ENCODE measurements at places on chromosomes 5 and 9. TPM values are rescaled to one million over a fixed set of nuclear protein-coding genes. Genes with fewer than 3 reads are reported as not detected.

GRCh38 chr5:112113565-112113964 is 305.5 kb downstream of the EPB41L4A start:
- DNase-seq, result no peak

DNA sequence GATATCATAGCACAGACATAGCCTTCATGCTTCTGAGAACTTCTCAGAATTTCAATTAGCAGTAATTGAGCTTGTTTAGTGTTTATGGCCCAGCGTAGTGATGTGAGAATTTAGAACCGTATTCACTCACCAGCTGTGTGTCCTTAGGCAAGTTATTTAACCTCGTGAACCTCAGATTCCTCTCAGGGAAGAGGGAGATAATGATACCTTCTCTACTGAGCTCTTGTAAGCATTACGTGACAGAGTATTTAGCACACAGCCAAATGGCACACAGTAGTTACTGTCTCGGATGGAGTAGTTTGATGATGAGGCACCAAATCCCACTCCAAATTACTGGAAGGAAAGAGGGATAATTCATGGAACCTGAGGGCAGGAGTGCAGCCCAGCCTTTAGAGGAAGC is 429.3 kb downstream of the CCDC171 start:
- no peak for DNase-seq

DNA sequence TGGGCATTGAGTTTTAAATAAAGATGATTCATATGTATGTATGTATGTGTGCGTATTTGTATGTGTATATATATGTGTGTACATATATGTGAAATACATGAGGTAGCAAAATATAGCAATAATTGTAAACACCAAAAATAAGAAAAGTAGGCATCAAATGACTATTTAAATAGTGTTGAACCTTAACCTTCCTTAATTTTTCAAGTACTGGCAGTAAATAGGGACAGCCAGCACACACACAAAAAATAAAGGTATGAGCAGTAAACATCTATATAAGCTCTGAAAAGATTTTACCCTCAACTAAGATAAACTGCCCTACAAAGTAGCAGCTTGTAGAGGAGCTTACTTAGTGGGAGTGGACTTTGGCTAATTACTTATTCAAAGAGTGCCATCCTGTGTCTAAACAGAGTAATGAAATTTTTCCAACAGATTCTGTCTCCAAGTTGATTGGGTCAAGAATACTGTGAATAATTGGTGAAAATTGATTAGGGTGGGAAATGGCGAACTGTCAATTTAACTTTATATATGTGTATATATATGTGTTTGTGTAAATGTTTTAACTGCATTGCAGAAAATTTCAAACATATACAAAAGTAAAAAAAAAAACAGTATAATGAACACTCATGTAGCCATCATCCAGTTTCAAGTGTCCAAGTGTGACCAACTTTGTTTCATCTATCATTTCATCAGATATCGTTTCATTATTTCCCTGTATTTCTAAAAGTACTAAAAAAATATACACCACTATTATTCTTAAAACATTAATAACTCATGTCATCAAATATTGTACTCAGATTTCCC is 2.0 kb upstream of the ADAMTS6 start:
- DNase-seq, result no peak

DNA sequence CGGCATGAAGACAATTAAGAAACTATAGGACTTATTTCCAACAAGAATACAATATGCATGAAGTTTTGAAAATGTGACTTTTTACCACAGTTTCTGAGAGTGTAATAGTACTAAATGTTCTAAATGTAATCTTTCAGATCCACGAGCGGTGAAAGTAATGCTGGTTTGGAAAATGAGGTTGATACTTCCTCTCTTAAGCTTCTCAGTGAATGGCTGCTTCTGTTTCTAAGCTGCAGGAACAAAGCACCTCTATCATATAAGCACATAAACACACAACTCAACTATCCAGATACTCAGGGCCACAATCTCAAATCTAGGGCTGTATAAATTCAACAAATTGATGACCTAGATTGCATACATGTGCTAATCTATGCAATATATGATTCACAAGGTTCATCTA is 78.3 kb downstream of the LIFR start:
- no peak for DNase-seq

DNA sequence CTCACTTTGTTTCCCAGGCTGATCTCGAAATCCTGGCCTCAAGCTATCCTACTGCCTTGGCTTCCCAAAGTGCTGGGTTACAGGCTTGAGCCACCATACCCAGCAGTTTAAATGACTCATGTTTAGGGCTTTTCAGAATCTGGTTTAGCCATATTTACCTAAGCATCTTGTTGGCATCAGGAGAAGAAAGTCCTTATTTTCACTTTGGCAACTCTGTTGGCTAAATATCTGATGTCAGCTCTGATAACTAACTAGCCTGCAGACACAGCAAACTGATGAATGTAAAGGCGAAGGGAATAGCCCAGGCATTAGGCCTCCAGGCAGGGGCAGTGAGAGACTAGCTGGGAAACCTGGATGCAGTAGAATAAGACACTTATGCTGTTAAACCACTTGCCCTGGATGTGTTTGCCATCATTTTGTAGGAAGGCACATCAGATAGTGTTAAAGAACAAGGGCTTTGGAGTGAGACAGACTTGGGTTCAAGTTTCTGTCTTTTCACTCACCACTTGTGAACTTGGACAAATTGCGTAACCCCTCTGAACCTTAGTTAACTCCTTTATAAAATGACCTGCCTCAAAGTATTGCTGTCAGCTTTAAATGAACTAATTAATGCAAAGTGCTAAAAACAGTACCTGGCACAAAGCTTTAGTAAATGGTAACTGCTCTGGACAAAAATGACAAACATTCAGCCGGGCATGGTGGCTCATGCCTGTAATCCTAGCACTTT is 34.7 kb upstream of the GARNL3 start:
- DNase-seq, result no peak

GRCh38 chr5:124859027-124859426 is 112.6 kb upstream of the ZNF608 start:
- DNase-seq, result no peak

DNA sequence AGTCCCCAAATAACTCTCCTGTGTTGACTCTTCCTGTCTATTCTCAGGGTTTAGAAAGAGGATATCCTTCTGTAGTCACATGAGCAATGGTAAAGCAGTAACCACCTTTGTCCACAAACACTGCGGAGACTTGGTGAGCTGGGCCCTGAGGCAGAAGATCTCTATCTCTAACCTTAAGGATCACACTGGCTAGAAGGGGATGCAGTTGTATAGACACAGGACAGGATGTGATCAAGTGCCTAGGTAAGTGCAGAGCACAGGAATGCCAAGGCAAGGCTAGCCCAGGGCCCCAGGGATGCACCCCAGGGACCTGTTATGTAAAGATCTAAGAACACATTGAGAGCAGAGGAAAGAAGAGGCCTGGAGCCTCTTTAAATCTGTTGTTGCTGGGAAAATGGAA is 610.5 kb downstream of the IRX1 start:
- no peak for DNase-seq

GRCh38 chr9:119677811-119678505 is 308.7 kb upstream of the BRINP1 start:
- DNase-seq, result no peak

GRCh38 chr5:29379619-29380018 is 1813.9 kb upstream of the CDH6 start:
- DNase-seq, result no peak

GRCh38 chr5:154278908-154279307 is 88.4 kb downstream of the GALNT10 start:
- no peak for DNase-seq

GRCh38 chr9:16325966-16326365 is 544.5 kb downstream of the BNC2 start:
- DNase-seq, result no peak

GRCh38 chr5:20113931-20114330 is 125.9 kb upstream of the CDH18 start:
- no peak for DNase-seq

GRCh38 chr5:149801307-149801990 is 71.3 kb downstream of the PPARGC1B start:
- DNase-seq, result no peak

- DNase-seq, result no peak
These were observed 116.4 kb upstream of the SPDL1 start for GRCh38 chr5:169467041-169467771.

DNA sequence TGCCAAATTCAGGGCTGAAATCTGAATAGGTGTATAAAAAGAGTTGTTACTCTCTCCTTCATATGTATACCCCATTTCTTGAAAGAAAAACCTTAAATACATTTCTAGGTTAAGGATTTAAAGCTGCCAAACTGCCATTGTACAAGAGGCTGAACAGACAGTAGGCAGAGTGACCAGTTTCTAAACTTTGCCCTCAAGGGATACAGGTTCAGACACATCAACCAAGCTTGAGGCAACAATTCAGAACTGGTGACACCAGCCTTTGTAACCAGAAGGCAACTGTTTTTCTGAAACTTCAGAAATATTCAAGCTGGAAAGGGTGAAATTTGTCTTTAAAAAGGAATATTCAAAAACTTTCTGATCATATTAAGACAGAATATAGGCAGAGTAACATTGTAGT is 47.5 kb downstream of the FAM114A2 start:
- no peak for DNase-seq

- DNase-seq, result no peak
These were observed 268.6 kb upstream of the MVB12B start for GRCh38 chr9:126058011-126058531.

DNA sequence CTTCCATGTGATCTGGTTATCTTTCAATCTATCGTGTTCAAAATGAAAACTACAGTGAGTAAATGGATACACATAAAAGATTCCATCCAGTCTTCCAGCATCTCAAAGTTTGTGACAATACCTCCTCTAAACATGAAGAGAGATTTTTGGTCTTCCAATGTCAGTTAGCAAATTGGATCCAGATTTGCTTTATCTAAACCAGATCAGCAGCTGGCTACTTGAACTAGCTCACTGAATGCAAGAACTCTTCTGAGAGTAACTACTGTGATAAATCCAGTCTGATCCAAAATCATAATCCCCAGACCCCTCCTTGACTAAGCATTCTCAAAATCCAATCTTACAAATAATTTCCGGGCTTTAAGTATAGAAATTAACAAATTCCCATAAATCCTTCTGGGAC is 2177.9 kb upstream of the C9orf72 start:
- no peak for DNase-seq

DNA sequence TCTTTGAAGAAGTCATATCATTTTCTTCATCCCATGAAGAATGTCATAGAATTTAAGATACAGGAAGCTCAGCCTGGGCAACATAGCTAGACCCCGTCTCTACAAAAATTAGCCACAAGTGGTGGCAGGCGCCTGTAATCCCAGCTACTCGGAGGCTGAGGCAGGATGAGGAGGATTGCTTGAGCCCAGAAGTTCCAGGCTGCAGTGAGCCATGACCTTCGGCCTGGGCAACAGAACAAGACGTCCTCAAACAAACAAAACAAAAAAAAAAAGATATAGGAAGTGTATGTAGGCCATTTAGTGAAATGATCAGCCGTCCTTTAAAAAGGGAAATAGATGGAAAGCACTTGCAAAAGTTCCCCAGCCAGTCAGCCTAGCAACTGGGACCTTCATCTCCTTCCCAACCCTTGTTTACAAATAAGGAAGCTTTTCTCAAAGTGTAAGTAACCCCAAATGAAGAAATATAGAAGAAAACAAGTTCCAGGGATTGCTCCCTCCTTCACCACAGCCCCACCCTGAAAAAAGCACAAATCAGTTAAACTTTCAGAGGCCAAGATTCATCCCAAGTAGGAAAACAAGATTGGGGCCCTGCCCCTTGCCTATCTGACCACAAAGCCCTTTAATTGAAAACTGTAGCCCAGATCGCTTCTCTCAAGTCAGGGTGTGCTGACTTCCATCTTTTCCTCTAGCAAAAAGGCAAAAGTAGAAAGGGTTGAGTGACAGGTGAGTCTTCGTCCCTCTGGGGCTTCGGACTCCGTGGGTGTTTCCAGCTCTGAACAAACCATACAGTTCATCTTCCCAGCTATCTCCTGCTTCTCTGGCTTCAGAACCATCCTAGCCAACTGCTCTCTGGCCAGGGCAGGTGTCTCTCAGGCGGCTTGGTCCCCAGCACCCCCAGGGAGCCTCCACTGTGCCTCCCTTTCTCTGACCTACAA is 1.2 kb downstream of the SLC31A2 start:
- DNase-seq, result no peak

DNA sequence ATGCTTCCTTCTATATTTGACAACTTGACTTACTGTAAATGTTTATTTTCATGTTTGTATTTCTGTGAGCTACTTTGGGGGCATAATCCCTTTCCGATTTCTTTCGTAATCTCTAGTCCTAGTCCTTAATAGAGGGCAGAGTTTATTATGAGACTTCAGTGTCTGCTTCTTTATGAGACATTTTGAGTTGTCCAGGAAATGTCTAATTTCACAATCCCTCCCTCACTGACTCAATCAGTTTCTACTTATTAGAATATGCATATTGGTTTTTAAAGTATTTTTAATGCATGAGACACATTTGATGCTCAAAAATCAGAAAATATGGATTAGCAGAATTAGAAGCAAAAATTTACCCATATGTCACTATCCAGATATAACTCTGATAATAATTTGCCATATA is 160.9 kb downstream of the FOCAD start:
- no peak for DNase-seq

BTNL8 gene
- not detected for total RNA-seq

DMRT3 gene
- not detected for total RNA-seq

DPYSL3 gene
- total RNA-seq, result 102 TPM

PLEKHG4B gene
- total RNA-seq, result 21.7 TPM

ISL1 gene
- total RNA-seq, result 9.8 TPM

Data from neural crest cell (in vitro differentiated cells).